NCI-H460 (cell line): ENCODE measurements at places on chromosomes 5 and 9.

DNA sequence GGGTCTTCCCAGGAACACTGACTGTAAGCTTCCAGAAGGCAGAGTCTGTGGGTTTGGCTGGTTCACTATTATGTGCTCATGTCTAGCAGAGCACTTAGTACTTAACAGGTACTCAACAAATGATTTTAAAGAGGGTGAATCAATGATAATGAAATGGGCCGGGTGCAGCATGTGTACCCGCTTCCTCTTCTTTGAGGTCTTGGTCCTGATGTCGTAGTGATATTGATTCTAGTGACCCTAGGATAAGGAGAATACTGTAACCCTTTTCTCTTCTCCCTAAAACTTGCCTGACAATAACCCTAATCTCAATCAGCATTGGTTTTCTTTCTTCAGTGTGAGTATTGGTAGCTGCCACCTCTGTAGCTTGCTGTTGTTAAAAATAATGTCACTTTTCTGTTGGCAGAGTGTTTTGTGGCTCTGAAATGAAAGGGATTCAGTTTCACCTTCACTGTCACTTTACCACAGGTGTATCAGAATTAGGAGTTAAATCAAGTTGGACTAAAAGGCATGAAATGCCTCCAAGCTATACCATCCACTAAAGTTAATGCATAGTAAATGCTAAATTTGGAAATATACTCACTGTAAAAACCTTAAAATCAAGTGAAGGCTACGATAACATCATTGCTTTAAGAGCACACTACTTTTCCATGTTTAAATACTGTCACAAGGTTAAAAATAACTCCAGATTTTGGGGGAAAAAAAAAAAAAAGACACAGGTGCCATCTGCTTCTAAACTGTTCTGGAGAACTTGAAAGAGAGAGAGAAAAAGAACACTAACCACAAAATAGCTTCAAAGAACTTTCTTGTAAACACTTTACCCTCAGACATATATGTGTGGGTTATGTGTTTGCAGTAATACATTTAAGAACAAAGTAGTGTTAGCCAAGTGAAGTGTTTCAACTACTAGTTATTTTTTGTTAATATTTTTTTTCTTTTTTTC lies 6.0 kb downstream of the CAMK4 start:
- DNase-seq = no peak

DNA sequence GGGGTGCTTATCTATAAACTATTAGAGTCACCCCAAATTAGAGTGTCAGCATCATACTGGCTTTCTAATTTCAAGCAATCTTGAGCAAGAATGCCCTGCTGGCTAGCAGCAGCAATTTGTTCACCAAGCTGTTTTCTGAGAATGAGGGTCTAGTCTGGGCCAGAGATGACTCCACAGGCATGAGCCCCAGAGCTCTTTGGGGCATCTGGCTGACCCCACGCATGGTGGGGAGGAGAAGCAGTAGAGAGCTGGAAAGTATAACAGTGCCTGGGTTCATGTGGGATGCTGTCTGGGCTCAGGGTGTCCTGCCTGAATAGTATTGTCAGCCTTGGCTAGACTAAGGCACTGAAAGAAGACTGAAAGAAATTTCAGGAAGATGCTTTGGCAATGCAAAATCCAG lies 64.9 kb downstream of the C6 start:
- no peak for DNase-seq

DNA sequence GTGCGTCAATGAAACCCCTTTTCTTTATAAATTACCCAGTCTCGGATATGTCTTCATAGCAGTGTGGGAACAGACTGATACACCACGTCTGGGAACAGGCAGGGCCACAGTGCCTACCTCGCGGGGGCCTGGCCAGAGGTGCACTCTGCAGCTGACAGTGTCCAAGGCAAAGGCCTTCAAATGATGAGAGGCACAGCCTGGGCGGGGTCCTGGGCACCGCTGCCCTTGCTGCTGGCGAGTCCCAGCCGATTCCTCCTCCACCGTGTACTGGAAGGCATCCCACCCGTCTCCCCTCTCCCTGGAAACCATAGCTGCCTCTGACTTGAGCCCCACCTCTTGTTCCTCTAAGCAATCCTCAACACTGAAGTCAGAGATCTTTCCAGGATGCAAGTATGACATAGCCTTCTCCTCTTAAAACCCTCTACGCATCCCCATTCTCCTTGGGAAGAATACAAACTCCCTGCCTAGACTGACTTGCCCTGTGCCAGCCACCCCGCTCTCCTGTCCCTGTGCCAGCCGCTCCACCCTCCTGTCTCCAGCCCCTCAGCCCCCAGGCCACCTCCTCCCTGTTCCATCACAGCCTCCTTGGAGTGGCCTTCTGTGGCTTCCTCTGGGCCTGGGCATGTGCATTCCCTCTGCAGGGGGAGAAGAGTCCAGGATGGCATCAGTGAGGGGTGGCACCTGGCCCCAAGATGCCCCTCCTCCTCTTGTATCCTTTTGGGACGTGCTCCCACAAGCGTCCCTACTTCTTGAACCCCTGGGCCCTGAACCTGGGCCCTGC lies 8.1 kb upstream of the COL5A1 start:
- DNase-seq = no peak

DNA sequence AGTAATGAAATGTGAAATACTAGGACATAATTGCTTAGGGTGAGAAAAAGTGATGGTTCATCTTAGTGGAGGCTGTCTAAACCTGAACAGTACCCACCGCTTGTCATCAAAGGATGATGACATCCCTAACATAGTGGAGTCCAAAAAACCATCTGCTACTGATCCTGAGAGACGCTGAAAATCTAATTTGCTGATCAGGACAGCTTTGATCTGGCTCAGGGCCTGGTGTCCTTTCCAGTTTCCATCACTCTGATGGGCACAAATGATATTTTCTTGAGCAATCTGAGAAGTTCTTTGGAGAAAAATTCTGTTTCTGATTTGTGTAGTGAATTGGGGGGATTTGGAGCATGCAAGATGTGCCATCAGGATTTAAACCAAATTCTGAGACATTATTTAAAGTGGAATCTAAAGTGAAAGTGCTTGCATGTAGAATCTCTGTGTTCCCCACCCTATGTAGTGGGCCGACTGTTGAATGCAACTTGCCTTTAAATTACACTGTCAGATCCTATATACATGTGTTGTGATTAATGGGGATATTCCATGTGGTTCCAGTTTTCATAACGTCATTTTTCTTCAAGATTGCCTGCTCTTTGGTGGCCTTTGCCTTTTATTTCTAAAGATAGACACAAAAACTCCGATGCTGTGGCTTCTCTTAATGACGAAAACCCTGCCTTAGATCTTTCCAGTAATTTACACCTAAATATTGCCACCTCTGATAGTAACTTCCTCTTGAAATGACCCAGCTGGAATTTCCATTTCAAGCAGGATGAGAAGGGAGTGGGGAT lies 213.2 kb downstream of the PCSK5 start:
- DNase-seq = no peak

- no peak for DNase-seq
These were observed 56.6 kb downstream of the RCL1 start for GRCh38 chr9:4849369-4849768.

GRCh38 chr5:157198277-157198986 lies 17.8 kb downstream of the ITK start:
- no peak for DNase-seq

GRCh38 chr5:11619339-11620024 lies 284.8 kb downstream of the CTNND2 start:
- peak; percentile 68 for DNase-seq

DNA sequence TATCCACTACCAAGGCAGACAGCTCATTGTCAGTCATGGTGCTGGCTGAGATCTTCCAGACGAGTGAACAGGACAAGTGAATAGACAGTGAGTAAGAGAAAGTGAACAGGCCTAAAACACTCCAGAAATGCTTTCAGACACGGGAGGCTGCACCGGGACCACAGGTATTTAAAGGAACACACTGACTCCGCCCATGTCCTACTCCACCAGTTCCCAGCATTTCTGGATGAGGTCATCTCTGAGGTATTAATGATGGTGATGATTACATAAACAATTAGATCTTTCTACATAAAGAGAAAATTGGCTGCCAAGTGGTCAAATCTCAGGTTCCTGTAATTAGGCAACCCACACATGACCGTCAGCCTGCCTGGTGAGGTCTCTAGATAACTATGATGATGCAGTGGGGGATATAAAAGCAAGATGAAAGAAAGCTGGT lies at the start of gene ACTBL2:
ACTBL2 (minus strand) TSS at position 141 of the 436 bp plus-strand sequence; CDS start at position 37, 104 bp downstream.
- DNase-seq = no peak

GRCh38 chr5:14607104-14607503 lies 25.5 kb downstream of the OTULINL start:
- DNase-seq = no peak

GRCh38 chr9:91500509-91501014 lies 76.9 kb upstream of the NFIL3 start:
- no peak for DNase-seq

- no peak for DNase-seq
These were observed 93.1 kb downstream of the PCDH1 start for GRCh38 chr5:141785135-141785534.

- DNase-seq = no peak
These were observed 3.7 kb upstream of the WDR31 start for GRCh38 chr9:113343732-113344231.

DNA sequence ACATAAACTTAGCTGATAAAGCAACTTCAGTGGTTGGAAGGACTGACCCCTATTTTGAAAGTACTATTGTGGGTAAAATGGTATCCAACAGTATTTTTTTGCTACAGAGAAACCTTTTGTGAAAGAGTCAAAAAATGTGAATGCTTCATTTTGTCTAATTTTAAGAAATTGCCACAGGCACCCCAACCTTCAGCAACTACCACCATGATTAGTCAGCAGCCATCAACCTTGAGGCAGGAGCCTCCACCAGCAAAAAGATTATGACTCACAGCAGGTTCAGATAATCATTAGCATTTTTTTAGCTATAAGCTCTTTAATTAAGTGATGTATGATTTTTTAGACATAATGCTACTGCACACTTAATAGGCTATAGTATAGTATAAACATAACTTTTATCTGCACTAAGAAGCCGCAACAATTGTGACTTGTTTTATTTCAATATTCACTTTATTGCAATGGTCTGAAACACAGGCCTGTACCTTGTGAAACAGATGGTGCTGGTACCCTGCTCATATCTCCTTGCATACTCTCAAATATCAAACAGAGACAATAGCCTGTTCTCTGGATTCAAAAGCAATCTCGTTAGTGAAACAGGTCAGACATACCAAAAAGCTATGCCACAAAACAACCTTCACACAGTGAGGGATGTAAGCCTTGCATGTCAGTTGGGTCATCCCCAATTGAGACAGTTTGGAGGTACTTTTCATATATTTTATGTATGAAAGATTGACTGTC lies 261.2 kb upstream of the FAM174A start:
- no peak for DNase-seq

DNA sequence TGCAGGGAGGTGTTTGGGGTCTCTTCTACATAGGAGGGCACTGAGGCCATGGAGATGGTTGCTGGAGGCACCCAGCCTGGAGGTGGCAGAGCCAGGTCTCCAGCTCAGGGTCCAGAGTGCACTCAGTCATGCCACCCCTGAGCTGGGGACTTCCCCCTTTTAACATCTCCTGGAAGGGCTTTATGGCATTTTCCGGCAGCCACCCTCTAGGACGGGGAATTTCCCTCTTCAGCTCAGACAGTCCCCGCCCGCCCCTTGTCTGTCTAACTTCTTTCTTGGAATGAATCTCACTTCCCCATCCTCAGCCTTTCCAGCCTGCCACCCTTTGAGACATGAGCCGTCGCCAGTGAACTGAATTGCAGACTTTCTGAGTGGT lies 49.9 kb downstream of the COL15A1 start:
- no peak for DNase-seq

DNA sequence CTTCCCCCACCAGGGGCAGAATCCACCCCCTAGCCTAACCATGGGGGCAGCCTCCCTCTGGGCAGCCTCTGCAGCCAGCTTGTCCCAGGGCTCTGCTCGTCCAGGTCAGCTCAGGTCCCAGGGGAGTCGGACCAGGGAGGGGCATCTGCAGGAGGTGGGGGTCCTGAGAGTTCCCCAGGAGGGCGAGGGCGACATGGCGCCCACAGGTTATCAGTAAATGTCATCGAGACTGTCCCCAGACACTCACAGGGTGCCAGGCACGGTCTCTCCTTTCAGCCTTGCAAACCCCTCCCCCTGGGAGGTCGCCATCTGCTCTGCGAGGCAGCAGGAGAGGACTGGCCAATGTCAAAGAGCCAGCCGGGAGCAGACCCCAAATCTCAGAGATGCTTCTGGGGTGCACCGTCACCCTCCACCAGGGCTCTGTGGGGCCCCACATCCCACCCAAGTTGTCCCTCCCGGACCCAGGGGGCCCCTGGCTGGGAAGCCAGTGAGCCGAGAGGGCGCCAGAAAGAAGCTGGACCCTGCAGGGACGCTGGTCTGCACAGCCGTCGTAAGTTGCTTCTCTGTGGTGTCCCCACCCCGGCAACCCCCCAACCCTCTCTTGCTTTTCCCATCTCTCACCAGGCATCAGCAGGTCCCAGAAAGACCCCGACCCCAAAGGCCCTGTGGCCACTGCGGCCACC lies 69.3 kb downstream of the NTNG2 start:
- DNase-seq = no peak

DNA sequence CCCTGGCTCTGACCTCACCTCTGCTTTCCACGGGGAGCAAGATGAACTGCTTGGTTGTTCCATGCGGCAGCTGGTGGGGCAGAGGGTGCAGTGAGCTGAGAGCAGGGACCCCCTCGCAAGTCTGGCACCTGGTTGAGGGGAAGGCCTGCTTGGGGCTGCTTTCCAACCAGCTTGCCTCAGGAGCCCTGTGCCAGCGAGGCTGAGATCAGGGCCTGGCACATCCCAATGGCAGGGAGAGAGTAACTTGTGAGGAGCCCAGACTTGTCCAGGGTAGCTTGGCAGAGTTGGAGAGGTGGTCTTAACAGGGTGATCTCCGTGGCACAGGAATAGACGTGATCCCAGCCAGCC lies 68.9 kb downstream of the IQGAP2 start:
- DNase-seq = no peak

DNA sequence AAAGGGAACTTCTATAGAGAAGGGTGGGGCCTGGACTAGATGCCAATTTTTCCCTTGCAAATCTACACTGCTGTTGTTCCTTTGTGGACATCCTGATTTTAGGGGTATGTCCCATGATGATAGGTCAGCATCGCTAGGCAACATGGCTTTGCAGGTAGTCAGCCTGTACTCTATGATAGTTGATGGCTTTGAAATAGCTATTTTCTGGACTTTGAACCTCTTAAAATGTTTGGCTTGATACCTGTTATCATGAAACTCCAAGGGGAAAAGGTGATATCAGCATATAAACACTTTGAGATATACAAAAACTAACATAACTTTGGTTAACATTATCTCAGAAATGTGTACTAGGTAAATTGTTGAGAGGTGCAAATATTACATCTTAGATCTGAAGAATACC lies 533.2 kb downstream of the CTNND2 start:
- DNase-seq = no peak

DNA sequence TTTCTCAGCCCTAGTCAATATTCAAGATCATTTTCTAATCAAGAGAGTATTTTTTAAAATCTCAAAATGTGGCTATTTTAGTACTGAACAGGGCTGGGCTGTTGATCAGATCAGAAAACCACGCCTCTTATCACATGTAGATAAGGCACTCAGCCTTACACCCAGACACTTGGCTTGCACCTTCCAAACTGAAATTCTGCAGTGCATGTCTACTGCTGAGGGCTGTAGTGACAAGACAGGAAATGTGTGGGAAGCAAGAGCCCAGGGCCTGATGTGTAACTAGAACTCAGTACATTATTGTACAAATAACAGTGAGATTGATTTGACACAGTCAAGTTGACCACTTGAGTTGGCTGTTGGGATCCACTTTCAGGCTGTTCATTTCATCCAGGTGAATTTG lies 48.6 kb downstream of the UBE2QL1 start:
- DNase-seq = no peak

GRCh38 chr5:73901455-73901854 lies 275.5 kb downstream of the ARHGEF28 start:
- peak; percentile 9 for DNase-seq

GRCh38 chr9:136978073-136978864 lies 965 bp downstream of the PTGDS start:
- DNase-seq = peak; percentile 30

GRCh38 chr9:133536536-133536935 lies 2.0 kb downstream of the ADAMTSL2 start:
- no peak for DNase-seq
